ENCODE measurements at places on chromosomes 5 and 9.

GRCh38 chr5:31731710-31732301, 92.9 kb downstream of the PDZD2 start:
- no peak for DNase-seq

GRCh38 chr9:80052830-80053229, 481.1 kb downstream of the TLE4 start:
- DNase-seq = no peak

DNA sequence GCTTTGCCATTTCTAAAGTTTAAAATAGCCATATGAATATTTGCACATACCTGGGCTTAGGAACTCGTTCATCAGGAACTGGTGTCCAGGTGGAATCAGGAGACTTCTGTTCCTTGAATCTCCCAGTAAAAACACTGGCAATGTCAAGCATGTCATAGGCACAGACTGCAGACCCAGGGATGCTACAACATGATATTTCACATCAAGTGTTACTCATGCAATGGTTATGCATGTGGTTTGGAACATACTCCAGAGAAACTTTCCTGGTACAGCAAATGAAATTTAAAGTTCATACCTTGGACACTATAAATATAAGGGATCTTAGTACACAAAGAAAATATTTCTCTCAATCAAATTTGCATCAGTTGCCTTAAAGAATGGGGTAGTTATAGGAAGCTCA, 92.2 kb downstream of the SEMA6A start:
- DNase-seq = no peak

- peak; percentile 20 for DNase-seq
Measured at GRCh38 chr5:129807162-129807814, 59.4 kb downstream of the MINAR2 start.

GRCh38 chr5:81767938-81768337, 17.0 kb upstream of the SSBP2 start:
- DNase-seq = no peak

GRCh38 chr5:146463446-146463845, 16.3 kb downstream of the TCERG1 start:
- no peak for DNase-seq

GRCh38 chr5:133897431-133897830, 71.0 kb downstream of the C5orf15 start:
- DNase-seq = no peak

- no peak for DNase-seq
Measured at GRCh38 chr9:78544230-78544629, 247.3 kb downstream of the PSAT1 start.

GRCh38 chr9:89277454-89277853, 33.5 kb upstream of the CKS2 start:
- DNase-seq = no peak

DNA sequence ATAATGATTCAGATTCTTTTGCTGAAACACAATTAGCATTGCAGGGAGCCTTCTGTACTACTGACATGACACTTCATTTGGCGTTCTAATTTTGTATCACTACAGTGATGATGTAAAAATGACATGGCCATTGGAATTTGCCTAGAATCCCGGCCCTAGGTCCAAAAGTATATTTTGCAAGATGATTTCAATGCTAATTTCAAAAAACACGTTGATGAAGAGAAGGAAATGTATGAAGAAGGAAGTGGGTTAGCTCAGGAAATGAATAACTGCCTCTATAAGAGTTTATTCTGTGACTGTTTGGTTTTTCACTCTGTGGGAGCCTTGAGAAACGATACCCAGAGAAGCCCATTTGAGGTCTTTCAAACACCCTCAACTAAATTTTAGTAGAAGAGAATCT, 59.3 kb downstream of the OSTF1 start:
- no peak for DNase-seq

GRCh38 chr9:7298123-7298522, 501.5 kb downstream of the DMAC1 start:
- no peak for DNase-seq

DNA sequence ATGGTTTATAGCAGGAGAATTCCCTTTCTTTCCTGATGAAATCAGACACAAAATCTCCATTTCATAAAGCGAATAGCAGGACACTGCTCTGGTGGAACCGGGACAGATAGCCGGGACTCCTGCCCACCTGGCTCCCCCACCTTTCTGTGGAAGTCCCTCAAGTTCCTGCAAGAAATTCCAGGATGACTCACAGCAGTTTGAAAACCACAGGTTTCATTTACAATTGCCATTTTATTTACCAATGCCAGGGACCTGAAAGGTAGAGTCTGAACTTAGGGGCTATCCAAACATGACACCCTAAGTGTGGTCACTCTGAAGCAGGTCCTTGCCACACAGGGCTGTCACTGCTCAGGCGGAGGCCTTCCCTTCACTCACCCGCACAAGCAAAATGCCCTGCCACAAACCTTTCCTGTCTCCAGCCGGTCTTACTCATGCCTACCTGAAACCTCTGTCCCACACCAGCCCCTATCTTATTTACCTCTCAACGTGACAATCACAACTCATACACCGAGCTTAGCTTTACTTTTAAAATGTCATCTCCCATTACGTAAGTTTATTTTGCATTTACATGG, 63.3 kb upstream of the TAF1L start:
- no peak for DNase-seq

GRCh38 chr5:138336952-138337684, 948 bp upstream of the FAM53C start:
- peak; percentile 79 for DNase-seq

DNA sequence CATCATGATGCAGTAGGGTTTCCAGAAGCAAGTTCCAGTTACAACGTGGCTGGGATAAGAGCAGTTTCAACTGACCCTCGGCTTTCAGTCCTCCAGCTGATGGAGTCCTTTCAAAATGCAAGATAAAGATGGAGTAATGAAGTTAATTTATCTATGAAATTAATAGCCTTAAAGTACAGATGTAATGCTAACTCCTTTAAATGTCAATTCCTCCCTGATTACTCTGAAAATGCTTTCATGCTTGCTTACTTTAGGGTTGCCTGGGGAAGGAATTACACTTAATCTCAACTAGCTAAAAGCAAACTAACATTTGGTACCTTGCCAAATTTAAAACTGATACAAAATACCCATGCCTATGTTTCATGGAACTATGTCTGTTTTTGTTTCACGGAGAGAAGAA, 178.4 kb downstream of the KIAA0825 start:
- no peak for DNase-seq

- no peak for DNase-seq
Measured at GRCh38 chr5:64190562-64191306, 25.1 kb downstream of the RNF180 start.

- peak; percentile 36 for DNase-seq
Measured at GRCh38 chr5:142032747-142033631, 20.2 kb upstream of the GNPDA1 start.

- DNase-seq = no peak
Measured at GRCh38 chr9:111076042-111076441, 37.8 kb upstream of the LPAR1 start.

GRCh38 chr9:101254733-101255433, 129.9 kb downstream of the BAAT start:
- DNase-seq = no peak

DNA sequence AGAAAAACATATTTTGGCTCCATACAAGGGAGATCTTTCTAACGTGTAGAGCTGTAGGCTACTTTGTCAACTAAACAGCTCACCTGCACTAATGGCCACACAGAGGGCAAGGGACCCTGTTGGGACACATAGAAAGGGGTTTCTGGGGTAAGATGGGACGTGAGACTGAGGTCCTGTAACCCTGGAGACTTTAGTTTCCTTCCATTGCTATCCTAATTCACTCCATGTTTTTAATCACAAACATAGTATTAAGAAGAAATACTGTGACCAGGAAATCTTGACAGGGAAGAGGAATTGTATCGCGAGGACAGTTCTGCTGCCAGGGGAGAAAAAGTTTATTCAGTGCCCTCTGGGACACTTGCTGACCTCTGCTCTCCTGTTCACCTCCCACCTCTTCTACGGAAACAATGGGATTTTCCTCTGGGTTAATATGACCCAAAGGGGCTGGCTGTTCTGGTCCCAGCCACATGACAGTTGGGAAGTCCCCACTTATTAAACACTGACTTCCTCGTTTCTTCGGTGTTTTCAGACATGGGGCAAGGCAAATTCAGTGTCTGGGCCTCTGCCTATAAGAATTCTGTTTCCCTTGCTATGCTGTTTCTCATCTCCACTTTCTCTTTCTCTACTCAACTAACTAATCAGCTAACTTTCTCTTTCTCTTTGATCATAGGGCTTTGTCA, 106.9 kb upstream of the SEMA6A start:
- no peak for DNase-seq

Measured in NCI-H510A treated with DMSO at 0.1 percent for 48 hours (cell line).